ENCODE measurements at places on chromosomes 4 and X.

GRCh38 chr4:156073976-156074375 lies 120.3 kb upstream of the CTSO start:
- DNase-seq, result no peak

DNA sequence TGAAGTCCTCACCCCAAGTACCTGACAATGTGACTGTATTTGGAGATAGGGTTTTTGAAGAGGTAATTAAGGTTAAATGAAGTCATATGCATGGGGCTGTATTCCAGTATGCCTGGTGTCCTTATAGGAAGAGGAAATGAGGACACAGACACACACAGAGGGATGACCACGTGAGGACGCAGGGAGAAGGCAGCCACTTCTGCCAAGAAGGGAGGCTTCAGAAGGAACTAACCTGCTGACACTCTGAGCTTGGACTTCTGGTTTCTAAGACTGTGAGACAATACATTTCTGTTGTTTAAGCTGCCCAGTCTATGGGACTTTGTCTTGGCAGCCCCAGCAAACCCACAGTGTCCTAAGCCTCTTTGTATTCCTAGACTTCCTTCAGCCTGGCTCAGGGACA lies 3.0 kb upstream of the SLC2A9 start:
- no peak for DNase-seq

- DNase-seq, result no peak
Observed at GRCh38 chr4:86452422-86452891, 92.6 kb upstream of the MAPK10 start.

DNA sequence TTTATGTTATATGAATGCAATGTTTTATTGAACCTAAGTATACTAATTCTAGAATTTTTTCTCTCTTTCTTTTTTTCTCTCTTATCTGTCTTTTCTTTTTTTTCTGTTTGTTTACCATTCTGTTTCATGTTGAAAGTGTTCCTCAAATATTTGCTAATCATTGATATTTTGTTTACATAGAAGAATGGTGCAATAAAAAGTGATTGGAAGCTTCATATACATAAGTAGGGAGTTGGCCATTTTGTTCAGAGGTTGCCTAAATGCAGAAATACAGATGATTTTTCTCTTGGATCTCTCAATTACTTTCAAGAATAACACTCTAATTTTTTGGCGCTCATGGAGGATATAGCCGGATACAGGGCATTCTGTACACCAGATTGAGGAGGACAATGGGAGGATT lies 5.7 kb upstream of the SERTM2 start:
- no peak for DNase-seq

GRCh38 chr4:114907568-114907967 lies 205.9 kb downstream of the NDST4 start:
- no peak for DNase-seq

DNA sequence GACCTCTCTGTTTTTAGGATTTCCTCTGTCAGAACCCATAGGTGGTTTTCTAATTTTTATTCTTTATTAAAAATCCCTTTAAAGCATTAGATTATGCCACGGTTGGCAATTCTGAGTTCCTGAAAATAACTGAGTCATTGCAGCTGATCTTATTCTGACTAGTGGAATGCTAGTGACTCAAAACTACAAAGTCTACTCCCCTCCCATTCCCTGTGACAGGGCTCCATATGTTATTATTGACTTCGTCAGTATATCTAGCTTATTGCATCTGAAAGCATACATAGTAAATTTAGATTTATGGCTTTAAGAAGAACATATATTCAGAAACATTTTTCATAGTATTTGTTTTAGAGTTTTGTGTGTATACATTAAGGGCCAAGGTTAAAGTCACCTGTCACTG lies 38.5 kb downstream of the HERC3 start:
- peak; percentile 81 for DNase-seq

DNA sequence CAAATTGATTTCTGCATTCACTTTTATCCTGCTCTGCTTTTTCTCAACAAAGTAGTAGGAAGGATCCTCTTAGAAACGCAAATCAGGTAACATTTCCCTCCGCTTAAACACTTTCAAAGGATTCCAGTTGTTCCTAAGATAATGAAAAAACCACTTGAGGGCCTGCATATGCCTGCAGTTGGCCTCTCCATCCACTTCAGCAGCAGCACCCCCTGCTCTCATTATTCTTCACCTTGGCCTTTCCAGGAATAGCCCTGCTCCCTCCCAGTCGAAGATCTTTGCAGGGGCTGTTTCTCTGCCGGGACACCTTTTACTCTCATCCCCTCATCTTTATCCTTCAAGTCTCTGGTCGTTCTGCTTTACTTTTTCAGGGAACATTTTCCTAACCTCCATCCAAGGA lies 314.0 kb downstream of the INPP4B start:
- DNase-seq, result no peak

- no peak for DNase-seq
Observed at GRCh38 chr4:99447513-99447912, 12.4 kb upstream of the ADH7 start.

DNA sequence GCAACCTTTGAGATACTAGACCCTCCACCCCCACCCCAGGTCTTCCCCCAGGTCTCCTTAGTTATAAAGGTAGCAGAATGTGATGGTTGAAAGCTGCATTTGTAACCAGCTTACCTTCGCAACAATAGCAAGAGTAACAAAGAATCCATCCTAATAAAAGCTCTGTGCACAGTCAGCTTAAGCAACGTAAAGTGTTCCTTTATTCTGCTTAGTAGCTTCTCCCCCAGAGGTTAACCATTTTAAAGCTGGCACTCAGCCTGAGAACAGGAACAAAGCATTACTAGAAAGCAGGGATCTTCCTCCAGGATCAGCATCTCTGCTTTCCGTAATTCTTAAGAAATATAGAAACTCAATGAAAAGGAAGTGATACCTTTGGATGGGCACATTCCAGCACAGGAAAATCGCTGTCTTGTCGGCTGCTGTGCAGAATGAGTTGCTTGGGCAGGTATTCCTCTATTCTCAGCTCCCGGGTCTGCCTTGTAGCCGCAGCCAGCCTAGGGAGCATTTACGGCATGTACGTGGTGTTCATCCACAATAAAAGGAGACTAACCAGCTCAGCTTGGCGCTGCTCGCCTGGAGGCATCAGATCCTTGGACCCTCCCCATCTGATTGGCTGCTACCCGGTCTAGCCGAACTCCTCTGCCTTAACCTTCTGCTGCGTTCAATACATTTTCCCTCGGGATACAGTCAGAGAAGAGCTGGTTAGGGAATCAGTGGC lies 113.0 kb upstream of the TLR3 start:
- DNase-seq, result no peak

DNA sequence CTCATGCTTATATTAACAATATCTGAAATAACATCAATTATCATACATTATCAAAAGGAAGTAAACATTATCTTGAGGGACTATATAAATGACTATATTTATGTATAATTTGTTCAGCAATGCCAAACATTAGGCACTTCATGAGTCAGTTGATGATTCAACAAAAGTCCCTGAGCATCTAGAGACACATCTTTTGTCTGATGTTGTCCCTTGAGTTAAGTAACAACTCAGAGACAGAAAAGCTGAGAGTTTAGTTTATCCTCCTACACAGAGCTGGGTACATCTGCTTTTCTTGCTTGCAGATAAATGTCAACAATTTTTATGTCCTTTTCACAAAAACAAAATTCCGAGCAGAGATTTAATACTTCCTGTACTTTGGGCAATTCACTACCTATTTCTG lies 311.1 kb downstream of the INPP4B start:
- DNase-seq, result peak; percentile 43

GRCh38 chr4:54318904-54319303 lies 89.8 kb downstream of the PDGFRA start:
- peak; percentile 70 for DNase-seq

DNA sequence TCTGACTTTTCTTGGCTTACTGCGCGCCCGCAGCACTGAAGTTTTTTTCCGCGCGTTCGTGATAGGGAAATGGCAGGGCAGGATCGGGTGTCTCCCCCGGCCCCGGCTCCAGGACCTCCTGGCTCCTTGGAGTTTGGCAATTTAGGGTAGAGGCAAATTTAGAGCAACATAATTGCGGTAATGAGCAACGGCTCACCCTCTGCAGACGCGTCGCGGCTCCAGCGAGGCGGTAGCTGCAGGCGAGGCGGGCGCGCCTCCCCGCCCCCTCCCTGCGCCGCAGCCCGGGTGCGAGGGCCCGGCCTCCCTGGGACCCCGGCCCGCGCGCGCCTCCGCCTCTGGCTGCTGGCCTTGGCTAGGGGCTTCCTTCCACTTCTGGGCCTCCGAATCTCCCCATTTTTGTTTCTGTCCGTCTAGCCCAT lies 6.2 kb downstream of the MSX1 start:
- no peak for DNase-seq

GRCh38 chrX:10759141-10759799 lies 138.9 kb upstream of the MID1 start:
- no peak for DNase-seq

DNA sequence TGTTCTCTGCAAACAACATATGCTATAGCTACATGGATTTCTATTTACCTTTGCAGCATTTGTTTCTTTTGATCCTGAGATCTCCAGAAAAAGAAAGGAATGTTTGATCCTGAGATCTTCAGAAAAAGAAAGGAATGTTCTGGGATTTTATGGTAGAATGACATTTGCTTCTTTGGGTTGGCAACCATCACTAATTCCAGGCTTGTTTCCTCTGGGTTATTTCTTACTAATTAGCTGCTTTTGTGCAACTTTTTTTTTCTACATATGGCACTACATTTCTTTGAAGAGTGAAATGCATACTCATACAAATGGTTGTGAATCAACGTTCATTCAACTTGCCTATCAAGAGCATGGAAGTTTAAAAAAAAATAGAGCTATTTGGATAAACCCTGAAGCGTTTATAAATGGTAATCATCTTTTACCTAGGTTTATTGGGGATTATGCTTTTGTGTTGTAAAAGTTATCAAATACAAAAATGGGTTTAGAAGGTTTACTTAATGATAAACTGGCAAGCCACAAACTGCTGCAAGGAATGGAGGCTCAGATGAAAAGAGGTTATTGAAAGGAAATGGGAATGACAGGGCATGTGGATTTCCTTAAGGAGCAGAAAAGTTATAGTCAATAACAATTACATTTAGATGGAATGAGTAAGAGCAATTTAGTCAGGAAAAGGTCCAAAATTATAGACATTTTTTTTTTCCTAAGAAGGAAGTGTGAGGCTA lies 95.6 kb upstream of the PCDH18 start:
- DNase-seq, result no peak

- DNase-seq, result peak; percentile 43
Observed at GRCh38 chr4:67871867-67872266, 11.9 kb downstream of the TMPRSS11D start.
